ENCODE measurements at places on chromosomes 5 and 9. TPM values are rescaled to one million over a fixed set of nuclear protein-coding genes. Genes with fewer than 3 reads are reported as not detected.

The ZNF366 gene
- total RNA-seq: not detected

- no peaks in the 10 kb centered on the region for H3K27me3 ChIP-seq
- H3K36me3 ChIP-seq: no peaks in the 10 kb centered on the region
- H3K27ac ChIP-seq: no peak overlapping the region
Measured at GRCh38 chr9:18848657-18849056, 184.4 kb downstream of the SAXO1 start.

DNA sequence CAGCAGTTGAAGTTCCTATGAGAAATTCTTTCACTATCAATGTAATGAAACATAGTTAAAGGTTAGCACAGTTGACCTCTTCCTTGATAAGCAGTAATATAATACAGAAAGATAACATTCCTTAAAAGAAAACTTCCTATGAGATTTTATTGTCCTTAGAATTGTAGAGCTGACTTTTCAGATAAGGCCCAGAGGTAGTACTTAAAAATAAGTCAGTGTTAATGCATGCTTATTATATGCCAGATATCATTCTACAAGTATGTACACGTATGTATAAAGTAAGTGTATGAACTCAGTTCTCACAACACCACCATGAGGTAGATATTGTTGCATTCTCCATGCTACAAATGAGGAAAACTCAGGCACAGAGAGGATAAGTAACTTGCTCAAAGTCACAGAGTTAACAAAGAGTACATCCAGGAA lies 15.3 kb downstream of the AP3S1 start:
- no peak for DNase-seq
- no peak overlapping the region for H3K27ac ChIP-seq

DNA sequence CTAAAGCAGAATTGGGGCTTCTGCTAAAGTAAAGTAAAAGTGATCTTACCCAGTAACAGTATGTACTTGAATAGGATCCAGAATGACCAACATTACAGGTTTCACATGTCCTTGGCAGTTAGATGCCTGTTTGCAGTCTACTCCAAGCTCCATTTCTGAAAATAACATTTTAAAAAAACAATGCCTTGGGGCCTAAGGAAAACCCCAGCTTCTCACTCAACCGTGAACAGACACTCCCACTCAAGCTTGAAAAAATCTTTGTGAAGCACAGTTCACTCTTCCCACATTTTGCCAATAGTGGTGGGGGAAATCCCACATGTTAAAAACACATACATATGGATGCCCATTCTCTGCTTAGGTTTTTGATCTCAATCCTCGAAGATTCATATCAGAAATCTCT lies 304.1 kb downstream of the ARRDC3 start:
- H3K27me3 ChIP-seq: peaks cover 3% of the 10 kb centered on the region
- no peaks in the 10 kb centered on the region for H3K36me3 ChIP-seq
- no peak overlapping the region for H3K27ac ChIP-seq
- no peak overlapping the region for H3K4me3 ChIP-seq
- DNase-seq: no peak
- H3K4me1 ChIP-seq: peaks cover 8% of the 10 kb centered on the region

GRCh38 chr9:86515221-86515620 lies 161.0 kb upstream of the TUT7 start:
- H3K4me1 ChIP-seq: no peaks in the 10 kb centered on the region
- DNase-seq: no peak
- H3K36me3 ChIP-seq: no peaks in the 10 kb centered on the region
- no peak overlapping the region for H3K27ac ChIP-seq
- H3K4me3 ChIP-seq: no peak overlapping the region

Data from activated T-helper 1 cell treated with anti-CD3 and anti-CD28 coated beads, Interleukin-12 subunit alpha, Interleukin-12 subunit beta, Interleukin-2, Interleukin-4 antibody, amounts not matched to agents 30 ng/mL and 10 ng/mL and 1 ng/mL, durations not matched to agents 14 hours and 24 hours and 36 hours (primary cell).